ENCODE measurements at places on chromosomes 12 and 14.
A peak's percentile ranks its signal among the peaks of the same experiment; 100 is the strongest.

DNA sequence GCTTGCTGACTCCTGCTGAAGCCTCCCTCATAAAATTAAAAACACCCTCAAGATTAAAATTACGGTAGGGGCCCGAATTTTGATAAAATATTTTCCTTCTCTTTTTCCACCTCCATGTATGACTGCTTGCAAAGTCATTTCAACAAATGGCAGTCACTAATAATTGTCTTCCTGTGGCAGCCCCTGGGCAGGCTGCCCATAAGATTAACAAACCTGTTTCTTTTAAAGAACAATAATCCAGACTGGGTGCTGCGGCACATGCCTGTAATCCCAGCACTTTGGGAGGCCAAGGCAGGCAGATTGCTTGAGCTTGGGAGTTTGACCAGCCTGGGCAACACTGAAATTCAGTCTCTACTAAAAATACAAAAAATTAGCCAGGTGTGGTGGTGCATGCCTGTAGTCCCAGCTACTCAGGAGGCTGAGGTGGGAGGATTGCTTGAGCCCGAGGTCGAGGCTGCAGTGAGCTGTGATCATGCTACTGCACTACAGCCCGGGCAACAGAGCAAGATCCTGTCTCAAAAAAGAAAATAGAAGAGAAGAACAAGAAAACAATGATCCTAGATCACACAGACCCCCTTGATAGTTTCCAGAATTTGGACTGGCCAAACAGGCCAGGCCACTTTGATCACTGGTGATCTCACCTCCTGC, 8.7 kb downstream of the SAV1 start:
- no peak for DNase-seq

DNA sequence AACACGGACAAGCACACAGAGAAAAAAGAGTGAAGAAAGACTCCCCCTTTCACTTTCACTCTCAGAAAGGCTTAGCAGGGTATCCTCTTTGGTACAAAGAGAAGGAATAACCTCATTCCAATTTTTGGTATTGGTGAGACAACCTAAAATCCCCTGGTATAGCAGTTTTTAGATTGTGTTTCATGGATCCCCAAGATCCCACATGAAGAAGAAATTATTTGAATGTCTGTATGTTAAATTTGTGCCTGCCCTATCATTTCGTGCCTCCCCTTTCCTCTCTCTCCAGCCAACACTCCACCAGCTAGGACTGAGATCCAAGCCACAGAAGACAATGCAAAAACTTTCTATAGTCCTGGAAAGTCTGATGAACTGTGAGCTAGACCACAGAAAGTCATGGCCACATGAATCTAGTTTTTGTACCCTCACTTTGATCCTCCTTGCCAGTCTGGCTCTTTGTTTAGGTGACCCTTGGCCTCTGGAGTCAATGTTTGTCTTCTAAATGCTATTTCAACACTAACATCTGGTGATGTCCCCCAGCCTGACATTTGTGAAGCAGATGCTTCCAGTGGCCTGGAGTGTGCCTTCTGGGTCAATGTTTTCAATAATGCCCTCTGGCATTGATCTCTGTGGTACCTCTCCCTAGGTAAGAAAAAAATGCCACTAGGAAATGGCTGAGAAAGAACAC, 181.9 kb upstream of the BMP4 start:
- no peak for DNase-seq

GRCh38 chr12:14514154-14514842, 53.4 kb downstream of the PLBD1 start:
- DNase-seq = no peak

DNA sequence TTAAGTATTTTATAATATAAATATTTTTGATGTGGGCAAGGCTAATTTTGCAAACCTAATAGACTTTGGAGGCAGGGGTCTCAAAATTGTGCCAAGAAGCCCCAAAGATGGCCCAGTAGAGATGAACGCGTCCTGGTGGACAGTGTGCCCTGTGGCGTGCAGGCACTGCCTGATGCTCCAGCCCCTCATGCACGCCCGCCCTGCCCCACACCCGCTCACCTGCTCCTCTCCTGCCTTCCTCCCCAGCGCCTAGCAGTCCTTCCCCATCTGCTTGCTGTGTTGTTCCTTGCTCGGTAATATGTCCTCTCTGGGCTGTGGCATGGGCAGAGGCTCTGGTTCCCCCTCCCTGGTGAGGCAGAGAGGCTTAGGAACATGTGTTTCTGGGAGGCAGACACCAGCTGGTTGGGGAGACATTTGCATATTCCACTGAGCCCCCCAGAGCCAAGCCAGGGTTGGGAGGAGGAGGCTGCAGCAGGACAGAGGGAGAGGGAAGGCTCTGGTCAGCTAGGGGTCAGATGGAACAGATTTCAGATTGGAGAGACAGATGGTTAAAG, 46.8 kb upstream of the GPATCH2L start:
- no peak for DNase-seq

GRCh38 chr12:25463521-25463920, 89.6 kb downstream of the LMNTD1 start:
- no peak for DNase-seq

DNA sequence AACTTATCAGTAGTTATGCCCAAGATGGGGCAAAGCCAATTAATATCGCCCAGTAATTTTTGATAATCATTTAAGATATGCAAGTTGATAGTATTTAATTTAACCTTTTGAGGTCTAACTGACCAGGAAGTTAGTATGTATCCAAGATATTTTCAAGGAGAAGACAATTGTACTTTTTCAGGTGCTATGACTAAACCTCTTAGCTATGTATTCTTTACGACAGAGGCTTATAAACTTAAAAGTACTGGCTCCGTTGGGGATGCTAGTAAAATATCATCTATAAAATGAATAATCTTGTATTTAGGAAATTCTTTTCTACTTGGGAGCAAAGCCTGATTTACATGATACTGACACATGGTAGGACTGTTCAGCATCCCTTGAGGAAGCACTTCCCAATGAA, 40.3 kb downstream of the TMTC3 start:
- no peak for DNase-seq

- DNase-seq = no peak
Observed at GRCh38 chr12:62922539-62922938, 12.4 kb downstream of the PPM1H start.

DNA sequence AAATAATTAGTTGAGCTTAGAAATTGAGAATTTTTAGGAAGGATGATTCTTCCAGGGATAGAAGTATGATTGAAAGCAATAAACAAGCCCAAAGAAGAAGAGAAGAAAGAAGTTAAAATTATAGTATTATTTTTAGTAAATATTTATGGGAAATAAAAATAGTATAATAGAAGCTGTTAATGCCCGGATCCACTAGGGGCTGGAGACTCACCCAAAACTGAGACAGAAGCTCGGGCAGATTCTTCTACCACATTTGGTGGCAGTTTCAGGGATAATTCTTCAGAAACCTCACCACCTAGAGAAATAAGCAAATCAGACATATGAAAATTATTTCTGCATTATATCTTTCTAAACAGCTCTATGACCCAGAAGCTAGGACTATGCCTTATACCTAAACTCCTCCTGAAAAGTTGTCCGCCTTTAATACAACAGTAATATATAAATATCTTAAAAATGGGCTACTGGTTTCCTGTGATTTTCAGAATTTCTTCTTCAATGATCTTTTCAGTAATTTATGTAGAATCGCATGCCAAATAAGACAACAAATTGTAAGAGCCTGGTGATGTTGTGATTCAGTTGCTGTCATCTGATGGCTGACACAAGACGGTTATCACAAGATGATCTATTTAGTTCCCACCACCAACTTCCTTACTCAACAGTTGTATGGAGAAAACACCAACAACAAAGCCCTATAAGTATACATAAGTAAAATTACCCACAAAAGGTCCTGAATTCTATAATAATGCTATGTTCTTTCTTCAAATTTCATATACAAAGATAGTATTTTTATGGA, 35.6 kb downstream of the A2M start:
- no peak for DNase-seq

- no peak for DNase-seq
Observed at GRCh38 chr12:7113389-7113871, 4.4 kb upstream of the C1RL start.

DNA sequence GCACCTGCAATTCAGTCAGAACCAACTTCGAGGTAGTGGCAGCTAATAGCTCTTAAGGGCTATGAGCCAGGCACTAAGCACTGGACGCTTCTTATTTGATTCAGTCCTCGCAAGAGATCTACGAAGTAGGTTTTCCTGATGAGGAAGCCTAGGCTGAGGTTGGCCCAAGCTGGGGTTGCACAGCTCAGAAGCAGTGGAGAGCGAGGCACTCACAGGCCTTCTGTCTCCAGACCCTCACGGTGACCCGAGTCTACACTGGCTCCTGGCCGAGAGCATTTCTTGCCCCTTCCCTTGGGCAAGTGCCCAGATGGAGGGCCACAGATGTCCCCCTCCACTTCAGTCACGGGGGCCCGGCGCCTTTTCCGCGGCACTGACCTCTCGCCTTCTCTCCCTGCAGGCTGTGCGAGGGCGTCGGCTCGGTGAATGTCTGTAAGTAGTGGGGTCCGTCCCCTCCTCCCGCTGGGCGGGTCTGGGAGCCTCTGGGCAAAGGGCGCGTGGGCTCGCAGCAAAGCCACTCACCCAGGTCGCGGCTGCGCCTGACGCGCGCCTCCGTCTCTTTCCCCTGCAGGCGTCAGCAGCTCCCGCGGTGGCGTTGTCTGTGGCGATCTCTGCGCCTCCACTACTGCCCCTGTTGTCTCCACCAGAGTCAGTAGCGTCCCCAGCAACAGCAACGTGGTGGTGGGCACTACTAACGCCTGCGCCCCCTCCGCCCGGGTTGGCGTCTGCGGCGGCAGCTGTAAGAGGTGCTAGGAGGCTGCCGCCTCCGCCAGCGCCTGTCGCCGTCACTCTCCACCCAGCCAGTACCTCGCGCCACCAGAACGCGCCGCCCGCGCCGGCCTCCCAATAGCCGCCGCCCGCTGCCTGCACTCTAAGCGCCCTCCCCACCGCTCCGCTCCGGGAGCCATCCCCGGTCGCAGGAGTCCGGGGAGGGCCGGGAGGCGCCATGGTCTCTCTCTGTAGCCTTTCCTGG, 13.1 kb downstream of the KRT83 start:
- DNase-seq = peak; percentile 81

GRCh38 chr12:58703866-58704265, 216.4 kb downstream of the LRIG3 start:
- DNase-seq = no peak

DNA sequence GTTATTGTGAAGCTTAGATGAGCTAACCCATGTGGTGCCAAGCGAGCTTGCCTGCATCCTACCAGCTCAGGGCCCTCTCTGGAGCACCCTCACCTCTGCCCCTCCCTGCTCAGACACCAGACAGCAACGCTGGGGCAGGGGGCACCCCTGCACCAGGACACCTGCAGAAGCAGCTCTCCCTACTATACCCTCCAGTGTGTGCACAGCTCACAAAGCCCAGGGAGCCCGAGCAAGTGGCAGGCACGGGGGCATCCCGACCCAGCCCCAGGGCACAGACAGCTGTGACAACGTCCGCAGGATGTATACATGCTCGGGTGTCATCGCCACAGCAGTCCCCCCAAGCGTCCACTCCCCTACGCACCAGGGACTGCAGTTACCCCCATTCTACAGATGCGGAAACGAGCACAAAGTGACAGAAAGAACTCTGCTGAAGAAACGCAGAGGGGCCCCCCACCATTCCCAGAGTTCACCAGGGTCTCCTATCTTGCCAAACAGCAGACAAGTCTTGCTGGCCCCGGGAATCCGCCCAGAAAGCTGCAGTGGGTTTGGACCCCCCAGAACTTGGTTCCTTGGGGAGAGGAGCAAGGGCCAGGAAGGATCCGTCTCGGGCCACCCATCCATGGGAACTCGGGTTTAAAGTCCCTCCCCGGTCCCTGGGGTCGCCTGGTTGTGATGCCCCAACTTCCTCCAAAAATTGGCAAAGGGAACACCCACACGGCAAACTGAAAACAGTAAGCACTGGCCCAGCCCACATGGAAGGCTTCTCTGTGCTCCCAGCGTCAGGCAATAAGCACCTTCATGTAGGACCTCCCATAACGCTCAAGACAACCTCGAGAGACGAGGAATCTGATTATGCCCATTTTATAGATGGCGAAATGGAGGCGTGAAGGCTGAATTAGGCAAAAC, 12.0 kb downstream of the NCOR2 start:
- no peak for DNase-seq

DNA sequence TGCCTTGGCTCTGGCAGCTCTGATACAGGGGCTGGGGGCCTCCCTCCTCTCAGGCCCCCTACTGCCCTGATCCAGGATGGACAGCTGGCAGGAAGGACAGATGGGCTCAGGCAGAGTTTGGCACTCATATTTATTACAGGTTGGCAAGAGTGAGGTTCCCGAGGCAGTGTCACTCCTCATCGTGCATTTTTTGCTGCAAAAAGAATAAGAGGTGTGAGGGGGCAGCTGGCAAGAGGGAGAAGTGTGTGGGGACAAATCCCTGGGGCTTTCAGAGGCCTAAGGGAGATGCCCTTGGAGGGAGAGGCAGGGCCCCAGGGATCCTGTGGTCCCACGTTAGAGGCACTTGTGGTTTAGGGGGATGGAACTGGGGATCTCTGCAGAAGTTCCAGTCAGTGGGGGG, 5.0 kb downstream of the CMTM5 start:
- DNase-seq = no peak

DNA sequence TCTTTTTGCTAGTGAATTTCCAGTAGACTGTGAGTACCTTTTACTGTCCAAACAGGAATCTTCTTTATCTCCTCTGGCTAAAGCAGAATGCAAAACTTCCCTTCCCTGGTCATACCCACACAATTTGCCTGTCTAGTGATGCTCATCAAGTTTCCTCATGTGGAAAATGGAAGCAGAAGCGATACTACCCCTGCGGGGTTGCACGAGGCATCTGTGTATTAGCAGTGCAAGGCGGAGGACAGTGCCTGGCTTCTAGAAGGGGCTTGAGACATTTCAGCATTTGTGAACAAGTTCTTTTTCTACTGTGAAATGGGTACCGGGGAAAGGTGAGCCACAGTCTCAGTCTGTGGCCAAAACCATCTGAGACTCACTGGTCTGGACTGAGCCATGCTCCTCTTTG, 340.9 kb downstream of the AACS start:
- DNase-seq = no peak

DNA sequence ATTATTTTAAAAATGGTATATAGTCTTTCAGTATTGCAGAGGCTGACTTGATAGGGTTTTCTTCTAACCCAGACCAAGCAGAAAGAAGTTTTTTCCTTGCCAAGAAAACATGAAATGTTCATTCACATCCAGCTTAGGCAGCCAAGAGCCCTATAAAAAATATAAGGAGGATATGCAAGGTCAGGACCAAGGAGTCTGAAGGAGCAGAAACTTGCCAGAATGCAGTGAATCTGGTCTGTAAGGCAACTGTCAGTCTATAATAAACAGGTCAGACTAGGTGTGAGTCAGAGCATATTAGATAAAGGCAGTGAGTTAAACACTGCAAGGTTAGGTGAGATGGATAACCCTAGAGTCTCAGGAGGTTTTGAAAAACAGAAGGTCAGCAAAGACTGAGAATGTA, 645.5 kb downstream of the C12orf50 start:
- no peak for DNase-seq
